ENCODE measurements at places on chromosomes 6 and 20. TPM values are rescaled to one million over a fixed set of nuclear protein-coding genes. Genes with fewer than 3 reads are reported as not detected.

DNA sequence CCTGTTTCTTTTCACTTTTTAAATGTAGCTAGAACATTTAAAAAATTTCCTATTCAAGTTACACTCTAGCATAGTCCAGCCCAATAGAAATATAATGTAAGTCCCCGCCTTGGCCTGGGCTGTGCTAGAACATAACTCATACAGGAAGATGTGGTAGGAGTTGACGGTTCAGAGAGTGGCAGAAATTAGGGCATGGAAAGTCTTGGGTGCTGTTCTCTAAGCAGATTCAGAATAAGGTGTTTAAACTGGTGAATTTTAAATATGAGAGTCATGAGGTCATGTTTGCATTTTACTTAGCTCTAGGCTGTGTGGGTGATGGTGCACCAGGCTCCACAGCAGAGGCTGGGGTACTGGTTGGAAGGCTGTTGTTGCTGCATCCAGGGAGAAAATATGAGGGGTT is 256.5 kb downstream of the FARS2 start:
- DNase-seq, result no peak

- DNase-seq, result no peak
These were observed 183.1 kb downstream of the GMPR start for GRCh38 chr6:16421462-16421960.

GRCh38 chr6:167756597-167756996 is 70.1 kb upstream of the AFDN start:
- no peak for DNase-seq

GRCh38 chr20:16917636-16918035 is 169.5 kb downstream of the OTOR start:
- no peak for DNase-seq

DNA sequence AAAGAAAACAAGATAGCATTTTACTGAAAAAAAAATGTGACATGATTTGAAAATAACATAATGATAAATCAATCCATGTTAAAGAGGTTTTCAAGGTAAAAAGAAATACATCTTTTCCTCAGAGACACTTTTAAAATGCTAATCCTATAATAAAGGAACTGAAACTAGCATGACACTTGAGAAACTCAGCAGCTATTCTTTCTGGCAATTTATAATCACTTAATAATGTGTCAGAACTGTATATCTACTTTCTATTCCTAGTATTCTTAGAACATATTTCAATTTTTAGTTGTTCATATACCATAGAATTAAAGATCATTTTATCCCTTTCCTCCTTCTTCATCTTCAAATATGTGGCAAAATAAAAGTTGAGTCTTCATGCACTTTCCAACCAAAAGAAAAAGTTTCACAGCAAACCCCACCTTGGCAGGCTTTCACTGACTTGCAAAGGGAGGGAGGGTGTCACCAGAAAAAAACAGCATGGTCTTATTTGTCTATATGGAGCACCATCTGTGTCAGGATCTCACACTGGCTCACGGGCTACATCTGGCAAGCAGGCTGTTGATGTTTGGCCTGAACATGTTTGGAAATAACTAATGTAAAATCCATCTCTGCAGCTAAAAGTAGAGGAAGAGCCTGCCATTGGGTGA is 48.5 kb downstream of the FHL5 start:
- DNase-seq, result no peak

The COX4I2 gene
- not detected for total RNA-seq

The RIMS1 gene
- not detected for total RNA-seq

The FAM162B gene
- not detected for total RNA-seq

The ZNF831 gene
- total RNA-seq, result not detected
